ENCODE measurements at places on chromosomes 7 and 10.

- DNase-seq, result no peak
Observed at GRCh38 chr7:25849500-25850184, 302.4 kb upstream of the NFE2L3 start.

GRCh38 chr10:70742537-70743429 lies 42.4 kb downstream of the TBATA start:
- no peak for DNase-seq

GRCh38 chr7:137120690-137121089 lies 222.8 kb downstream of the PTN start:
- DNase-seq, result no peak

DNA sequence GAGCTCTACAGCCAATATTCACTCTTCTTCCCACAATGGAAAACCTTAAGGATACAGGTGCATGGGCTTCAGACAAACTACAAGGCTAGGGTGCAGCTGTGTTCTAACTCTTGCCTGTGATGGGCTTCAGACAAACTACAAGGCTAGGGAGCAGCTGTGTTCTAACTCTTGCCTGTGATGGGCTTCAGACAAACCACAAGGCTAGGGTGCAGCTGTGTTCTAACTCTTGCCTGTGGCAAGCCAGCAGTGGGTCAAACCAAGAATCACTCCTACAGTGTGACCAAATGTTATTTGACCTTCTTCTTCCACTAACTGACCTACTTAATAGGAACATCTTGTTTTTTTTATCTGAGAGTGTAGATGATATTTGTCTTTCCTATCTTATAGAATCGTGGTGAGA lies 7.4 kb downstream of the SORCS1 start:
- no peak for DNase-seq

- DNase-seq, result no peak
Observed at GRCh38 chr7:159191236-159191635, 46.6 kb upstream of the VIPR2 start.

GRCh38 chr7:47734287-47734948 lies 152.5 kb upstream of the TNS3 start:
- no peak for DNase-seq

GRCh38 chr7:2271273-2272026 lies 29.4 kb downstream of the NUDT1 start:
- no peak for DNase-seq
